Stimulated activated CD4-positive, alpha-beta T cell treated with anti-CD3 and anti-CD28 coated beads, TNF-alpha, amount 100 ng/mL, for 4 hours (primary cell): ENCODE measurements at places on chromosomes 16 and 17.

GRCh38 chr16:67116388-67117311 is 6.9 kb downstream of the PHAF1 start:
- no peak for DNase-seq

- no peak for DNase-seq
Measured at GRCh38 chr17:1904273-1905182, 74.7 kb downstream of the RPA1 start.

DNA sequence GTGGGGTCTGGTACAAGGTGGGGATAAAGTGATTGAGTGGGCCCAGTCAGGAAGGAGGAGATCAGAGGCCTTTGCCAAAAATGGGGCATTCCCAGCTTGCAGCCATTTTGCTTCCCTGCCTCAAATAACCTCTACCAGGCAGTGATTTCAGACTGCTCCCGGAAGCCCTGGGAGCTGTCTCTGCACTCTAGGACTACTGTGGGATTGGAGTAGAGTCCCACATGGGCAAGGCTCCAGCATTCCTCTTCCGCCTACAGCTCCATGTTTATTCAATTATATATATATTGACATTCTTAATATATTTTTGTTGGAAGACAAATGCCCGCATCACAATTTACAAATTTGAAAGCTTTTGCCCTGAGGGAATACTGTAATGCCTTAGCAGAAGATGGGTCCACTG is 13.5 kb downstream of the SUPT6H start:
- DNase-seq, result no peak

GRCh38 chr17:37190493-37190892 is 185.3 kb upstream of the C17orf78 start:
- DNase-seq, result no peak

- DNase-seq, result no peak
Measured at GRCh38 chr16:27241658-27242057, 26.9 kb downstream of the NSMCE1 start.

DNA sequence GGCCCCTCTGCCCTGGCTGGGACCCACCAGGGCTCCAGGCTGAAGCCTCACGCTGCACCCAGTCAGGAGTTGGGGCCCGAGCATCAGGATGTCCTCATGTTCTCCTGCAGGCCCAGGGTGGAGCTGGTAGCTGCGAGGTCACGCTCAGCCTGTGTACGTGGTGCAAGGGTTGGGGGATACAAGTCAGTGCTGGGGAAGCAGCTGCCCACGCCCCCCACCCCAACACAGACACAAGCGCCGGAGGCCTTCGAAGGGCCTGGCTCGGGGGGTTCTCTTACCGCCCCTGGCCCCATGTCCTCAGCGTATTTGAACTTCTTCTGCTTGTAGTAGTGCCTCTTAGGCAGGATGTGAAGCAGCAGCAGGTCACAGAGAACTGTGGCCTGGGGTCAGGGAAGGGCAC is 4.9 kb upstream of the CAMKK1 start:
- no peak for DNase-seq

DNA sequence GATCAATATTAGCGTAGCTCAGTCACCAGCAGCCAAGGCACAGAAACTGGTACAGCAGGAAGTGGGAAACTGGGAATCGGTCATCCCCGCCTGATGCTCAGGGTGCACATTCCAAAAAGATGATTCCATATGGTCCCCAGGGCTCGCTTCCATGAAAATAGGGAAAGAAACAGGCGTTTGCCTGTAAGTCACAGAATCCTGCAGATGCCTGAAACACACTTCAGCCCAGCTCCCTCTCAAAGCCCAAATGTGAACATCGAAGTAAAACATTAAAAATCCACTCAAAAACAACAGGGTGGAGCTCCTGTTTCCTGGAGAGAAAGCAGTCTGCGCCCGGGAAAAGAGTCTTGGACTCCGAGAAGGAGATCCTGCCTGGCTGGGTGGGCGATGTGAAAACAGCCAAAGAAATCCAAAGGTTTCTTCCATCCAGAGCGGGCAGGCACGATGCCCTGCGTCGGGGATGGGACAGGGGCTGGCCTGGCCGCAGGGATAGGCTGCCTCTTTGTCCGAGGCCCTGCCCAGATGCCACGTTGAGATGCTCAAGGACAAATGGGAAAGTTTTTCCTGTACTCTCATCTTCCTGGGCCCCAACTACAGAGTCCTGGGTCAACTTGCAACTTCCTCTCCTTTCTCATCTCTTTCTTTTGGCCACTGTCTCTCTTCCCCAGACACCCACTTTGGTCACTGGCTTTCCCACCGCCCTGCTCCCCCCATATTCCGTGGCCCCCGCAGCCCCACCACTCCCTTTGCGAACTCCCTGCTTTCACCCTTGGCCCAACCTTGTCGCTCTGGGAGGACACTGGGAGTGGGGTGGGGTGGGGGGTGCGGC is 743 bp downstream of the WIPI1 start:
- no peak for DNase-seq

DNA sequence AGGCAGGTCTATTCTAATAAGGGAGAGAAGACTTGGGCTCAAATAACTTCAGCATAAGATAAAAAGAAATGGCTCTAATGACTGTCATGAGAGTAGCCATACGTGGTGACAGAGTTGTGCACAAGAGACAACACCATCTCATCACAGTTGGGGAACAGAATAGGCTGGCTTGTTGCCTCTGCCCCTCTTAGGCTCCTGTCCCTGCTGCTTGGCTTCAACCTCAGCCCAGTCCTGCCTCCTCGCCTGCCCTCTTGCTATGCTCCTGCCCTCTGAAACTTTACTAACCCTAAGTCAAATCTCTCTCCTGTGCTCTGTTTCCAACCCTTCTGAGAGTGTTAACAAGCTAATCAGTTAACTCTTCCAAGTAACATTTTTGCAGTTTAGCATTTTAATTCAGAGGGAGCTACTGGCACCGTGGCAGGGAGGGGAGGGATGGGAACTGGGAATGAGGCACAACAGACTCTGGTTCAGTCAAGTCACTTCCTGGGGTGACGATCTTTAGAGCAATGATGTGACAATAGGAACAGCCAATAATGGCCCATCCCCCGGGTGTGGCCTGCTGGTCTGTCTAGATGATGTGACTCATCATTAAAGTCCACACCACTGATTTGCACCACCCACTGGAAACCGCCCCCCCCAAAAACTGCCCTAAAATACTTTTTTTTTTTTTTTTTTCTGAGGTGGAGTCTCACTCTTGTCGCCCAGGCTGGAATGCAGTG is 35.5 kb downstream of the DNAH17 start:
- no peak for DNase-seq

DNA sequence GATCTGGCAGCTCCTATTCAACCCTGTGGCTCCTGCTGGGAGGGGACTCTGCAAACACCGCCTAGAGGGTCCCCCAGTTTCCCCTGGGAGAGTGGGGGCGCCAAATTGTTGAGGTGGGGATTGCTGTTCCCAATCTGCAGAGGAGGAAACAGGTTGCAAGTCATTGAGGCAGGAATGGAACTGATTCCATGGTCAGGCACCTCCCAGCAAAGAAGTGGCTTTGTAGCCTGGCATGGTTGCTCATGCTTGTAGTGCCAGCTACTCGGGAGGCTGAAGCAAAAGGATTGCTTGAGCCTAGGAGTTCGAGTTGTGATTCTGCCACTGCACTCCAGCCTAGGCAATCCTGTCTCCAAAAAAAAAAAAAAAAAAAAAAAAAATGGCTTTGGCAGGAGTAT is 198 bp upstream of the PYDC1 start:
- DNase-seq, result no peak

DNA sequence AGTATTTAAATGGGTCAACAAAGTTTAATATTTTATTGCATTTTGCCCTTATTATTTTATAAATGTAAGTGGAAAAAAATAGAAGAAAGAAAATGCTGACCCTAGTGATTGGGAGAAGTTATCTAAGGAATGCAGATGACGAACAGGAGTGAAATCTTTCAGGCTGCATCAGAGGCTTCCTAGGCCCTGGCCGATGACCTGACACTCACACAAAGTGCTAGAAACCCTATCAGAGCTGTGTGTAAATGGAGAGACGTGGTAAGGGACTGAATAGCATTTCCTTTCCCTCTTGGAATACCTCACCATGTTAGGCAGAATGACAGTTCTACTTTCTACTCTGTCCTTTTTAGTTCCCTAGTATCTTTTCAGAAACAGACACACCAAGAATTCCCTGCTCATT is 44.9 kb upstream of the CNEP1R1 start:
- no peak for DNase-seq

DNA sequence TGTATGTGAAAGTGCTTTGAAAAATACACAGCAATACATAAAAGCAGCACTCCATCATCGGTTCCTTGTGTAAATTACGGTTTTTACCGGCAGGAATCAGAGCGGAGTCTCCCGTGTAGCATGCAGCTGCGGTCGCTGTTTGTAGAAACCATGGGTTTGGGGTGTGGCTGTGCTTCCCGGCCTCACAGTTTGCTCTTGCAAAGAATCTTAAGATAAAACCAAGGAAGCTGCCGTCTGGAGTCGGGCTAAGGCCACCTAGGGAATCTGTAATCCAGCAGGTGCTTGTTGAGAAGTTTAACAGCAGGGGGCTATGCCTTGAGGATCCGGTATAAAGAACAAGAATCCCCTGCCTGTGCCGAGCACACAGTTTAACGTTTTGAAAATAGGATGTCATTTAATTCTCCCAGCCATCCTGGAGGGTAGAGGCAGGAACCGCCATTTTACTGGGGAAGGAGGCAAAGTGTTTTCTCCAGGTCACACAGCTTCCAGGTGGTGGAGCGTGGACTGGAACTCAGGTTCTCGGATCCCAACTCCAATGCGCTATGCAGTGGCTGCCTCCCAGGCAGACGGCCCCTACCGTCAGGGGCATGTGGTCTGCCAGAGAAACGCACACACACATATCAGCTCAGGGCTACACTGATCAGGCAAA is 6.0 kb upstream of the TLCD3A start:
- DNase-seq, result no peak

GRCh38 chr16:48168075-48168474 is 12.3 kb upstream of the ABCC12 start:
- no peak for DNase-seq

GRCh38 chr16:84884596-84885341 is 65.0 kb downstream of the CRISPLD2 start:
- no peak for DNase-seq

DNA sequence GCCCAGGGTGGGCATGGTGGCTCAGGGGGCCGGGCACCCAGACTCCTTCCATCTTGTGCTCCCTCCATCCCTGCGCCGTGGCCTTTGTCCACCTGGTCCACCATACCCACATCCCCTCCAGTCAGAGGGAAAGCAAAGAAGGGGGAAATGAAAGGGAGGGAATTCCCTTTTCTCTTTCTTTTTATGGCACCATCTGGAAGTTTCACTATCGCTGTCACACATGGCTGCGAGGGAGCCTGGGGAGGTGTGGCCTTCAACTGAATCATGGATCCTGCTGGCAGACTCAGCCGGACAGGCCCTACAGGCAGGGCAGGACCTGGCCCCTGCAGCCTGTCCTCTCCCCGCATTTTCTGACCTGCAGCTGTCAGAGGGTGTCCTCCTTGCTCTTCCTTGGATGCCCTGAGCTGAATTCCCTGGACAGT is 6.2 kb downstream of the SLC12A3 start:
- DNase-seq, result no peak

- DNase-seq, result no peak
Measured at GRCh38 chr17:43661699-43662412, at the start of gene MEOX1. MEOX1 (minus strand) TSS chr17:43661922; CDS start chr17:43661534, 388 bp downstream.

DNA sequence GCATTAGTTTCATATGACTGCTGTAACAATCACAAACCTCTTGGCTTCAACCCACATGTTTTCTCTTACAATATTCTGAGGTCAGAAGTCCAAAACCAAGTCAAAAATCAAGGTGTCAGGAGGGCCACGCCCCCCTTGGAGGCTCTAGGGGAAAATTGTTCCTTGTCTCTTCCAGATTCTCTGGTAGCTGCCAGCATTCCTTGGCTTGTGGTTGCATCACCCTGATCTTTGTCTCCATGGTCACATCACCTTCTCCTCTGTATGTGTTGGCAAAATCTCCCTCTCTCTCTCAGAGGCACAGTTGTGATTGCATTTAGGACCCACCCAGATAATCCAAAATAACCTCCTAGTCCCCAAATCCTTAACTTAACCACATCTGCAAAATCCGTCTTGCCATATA is 105.8 kb downstream of the GAS7 start:
- no peak for DNase-seq

DNA sequence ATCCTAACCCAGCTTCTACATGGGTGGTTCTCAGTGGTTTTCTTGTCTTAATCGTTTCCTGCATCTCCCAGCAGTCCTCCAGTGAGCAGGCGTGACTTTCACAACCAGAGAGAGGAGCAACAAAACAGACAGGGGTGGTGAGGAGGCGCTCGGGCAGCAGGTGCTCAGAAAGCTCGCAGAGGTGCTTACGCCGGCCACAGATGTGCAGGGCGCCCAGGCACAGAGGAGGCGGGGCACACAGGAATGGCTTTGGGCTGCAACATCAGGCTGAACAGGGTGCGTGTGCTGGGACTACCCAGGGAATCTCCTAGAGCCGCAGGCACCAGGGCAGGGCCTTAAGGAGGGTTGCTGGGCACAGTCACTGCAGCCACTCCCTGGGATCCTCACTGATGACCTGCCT is 32.6 kb downstream of the KLHDC4 start:
- DNase-seq, result no peak

- DNase-seq, result no peak
Measured at GRCh38 chr17:82920150-82920549, 80.3 kb upstream of the ZNF750 start.

- no peak for DNase-seq
Measured at GRCh38 chr17:59814685-59815084, 78.1 kb downstream of the TUBD1 start.

DNA sequence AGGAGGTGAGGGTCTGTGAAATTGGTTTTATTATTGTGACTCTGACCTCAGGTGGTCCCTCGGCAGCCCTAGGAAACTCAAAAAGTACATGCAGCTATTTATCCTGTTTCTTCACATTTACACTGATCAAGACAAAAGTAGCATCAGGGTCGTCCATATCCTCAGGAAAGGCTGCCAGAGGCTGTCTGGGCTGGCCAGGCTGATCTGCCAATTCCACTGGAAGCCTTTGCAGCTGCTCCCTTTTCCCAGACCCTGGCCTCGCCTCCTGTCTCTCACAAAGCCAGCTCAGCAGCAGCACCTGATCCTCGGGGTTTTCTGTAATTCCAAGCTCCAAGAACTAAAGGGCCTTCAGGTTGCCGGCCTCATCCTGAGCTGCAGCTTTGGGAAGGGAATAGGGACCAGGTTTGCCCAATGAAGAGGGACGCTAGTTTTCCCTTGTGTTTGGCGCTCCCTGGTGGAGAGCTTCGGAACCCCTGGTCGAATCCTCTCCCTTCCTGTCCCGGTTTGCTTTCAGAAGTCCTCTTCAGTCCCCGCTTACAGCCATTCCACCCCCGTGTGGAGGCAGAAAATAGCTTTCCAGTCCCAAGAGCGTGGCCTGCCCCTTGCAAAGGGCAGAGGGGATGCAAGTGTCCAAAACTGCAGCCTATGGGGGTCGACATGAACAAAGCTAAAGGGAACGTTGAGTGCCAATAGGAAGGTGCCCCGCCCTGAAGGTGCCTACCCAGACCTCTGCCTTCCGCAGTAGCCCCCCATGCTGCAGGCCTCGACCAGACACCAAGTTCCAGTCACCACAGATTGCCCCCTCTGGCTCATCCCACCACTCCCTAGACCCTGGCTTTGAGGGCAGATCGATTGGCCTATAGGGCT is 13.4 kb downstream of the MFSD6L start:
- peak; percentile 28 for DNase-seq

- DNase-seq, result no peak
Measured at GRCh38 chr17:74951680-74952421, 16.2 kb downstream of the OTOP3 start.

GRCh38 chr17:61532826-61533225 is 58.2 kb downstream of the NACA2 start:
- no peak for DNase-seq

GRCh38 chr16:30778549-30779244 is 8.3 kb downstream of the ZNF629 start:
- no peak for DNase-seq
